CD4-positive, alpha-beta T cell treated with Interleukin-17A for 1 hour (primary cell): ENCODE measurements at places on chromosomes 7 and 10.

DNA sequence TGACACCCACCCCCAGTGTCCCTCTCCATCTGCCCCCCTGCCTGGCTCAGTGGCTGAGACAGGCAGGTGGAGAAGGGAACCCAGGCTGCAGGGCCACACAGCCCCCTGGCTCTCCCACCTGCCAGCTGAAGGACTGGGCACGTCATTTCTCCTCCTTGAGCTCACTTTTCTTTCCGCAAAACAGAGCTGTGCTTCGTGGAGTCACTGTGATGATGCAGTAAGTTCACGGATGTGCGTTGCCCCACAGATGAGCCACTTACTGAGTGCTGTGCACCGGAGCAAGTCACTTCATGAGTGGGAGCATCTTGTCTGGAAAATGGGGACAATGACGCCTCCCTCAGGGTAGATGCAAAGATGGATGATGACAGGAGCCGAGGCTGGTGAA lies 2.7 kb downstream of the OPN4 start:
- no peak for DNase-seq

DNA sequence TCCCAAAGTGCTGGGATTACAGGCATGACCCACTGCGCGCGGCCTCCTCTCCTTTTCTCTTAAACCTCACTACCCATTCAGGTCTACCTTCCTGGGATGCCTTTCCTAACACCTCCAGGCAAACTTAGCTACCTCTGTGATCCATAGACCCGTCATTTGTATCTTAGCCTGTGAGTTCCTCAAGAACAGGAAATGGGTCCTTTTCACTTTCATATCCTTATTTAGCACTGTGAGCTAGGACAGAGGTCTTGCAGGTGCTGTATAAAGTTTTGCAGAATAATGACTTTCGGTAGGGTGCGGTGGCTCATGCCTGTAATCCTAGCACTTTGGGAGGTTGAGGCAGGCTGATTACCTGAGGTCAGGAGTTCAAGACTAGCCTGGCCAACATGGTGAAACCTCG lies 215.7 kb downstream of the RELN start:
- no peak for DNase-seq

GRCh38 chr7:16773884-16774283 lies 20.3 kb downstream of the TSPAN13 start:
- DNase-seq: no peak

DNA sequence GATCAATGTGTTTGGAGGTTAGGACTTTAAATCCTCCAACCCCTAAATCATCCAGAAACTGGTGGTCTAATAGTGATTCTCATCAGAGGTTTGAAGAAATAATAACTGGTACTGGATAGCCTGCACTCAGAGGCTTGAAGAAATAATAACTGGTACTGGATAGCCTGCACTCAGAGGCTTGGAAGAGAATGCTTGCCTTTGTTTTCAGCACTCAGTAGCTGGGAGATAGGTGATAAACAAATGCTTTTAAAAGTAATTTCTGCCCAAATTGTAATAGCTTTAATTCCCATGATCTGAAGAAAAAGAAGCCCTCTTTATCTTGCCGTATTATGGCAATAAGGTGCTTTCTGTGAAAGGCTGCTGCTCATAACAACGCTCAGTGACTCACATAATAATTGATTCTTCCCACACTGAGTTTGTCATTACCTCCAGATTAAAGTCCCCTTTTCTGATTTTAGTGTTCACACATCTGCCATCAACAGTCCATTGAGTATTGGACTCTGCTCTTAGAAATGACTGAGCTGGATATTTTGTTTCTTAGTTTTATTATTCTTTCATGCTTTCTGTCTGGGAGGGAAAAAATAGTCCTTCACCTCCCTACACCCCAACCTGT lies 112.3 kb upstream of the PHYHIPL start:
- no peak for DNase-seq

GRCh38 chr10:20890009-20890408 lies 7.1 kb downstream of the NEBL start:
- DNase-seq: no peak

GRCh38 chr10:122044045-122044661 lies 55.2 kb downstream of the TACC2 start:
- no peak for DNase-seq

DNA sequence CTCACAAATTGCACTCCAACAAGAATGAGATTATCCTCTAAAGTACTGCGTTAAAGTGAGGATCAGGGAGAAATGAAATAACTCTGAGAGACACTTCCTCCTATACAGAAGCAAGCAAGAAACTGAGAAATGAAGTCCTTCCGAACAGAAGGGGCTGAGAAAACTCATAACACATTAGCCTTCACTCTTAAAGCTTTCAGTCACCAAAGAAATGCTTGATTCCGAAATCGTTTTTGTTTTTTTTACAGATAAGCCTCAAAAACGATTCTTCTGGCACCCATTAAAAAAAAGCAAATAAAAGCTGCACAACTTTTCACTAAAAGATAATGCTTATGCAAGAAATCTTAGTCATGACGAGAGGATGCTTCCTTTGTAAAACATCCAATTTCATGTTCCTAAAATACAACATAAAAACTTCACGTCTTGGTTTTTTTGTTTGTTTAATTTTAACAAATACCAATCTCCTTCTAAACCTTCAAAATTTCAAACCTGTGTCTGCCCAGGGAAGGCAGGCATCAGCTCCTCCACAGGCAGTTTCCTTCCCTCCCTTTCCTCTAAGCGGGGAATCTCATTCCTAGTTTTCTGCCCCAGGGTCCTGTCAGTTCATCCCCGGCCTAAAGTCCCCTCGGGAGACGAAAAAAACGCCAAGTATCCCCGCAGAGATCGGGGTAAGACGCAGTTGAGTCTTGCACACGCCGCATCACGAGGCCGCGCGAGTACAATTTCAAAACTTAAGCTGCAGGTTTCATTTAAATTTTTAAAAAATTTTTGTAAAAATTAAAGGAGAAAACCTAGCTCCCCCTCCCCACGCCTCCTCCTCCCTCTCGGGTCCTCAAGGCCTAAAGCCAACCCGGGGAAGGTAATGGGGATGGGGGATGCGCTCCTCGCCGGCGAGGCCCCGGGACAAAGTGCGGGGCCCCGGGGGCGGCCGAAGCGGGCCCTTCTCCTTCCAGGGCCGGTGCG lies 1.1 kb downstream of the BAZ1B start:
- peak; percentile 6 for DNase-seq

DNA sequence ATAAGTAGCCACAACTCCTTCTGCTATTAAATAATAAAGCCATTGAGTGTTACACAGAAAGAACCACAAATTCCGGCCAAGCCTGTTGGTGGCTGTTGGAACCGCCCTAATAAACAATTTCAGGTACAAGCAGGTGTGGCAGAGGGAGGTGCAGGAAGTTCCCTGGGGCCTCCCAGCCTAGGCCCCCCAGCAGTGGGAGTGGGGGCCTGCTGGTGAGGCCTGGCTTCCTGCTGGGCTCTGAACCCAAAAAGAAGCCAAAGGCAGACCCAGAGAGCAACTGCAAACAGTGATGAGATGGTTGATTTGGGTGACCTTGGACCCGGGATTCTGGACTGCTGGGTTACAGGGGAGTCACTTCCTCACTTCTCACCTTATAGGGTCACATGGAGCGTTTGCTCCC lies 21.0 kb upstream of the LMTK2 start:
- DNase-seq: no peak

DNA sequence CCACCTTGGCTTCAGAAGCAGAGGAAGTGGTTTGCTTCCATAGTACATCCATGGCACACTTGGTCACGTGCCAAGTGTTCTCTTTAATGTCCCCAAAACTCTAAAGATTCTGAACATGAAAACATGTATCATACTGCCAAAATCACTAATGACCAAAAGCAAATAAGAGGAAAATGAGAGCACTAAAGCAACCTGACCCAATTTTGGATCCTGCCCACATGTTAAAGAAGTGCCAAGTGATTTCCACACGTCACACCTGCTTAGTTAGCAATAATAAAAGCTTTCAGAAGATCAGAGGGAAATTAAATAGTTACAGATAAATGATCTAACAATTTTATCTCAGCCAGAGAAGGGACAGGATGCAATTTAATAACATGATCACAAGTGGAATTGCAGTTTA lies 1170.0 kb downstream of the XPNPEP1 start:
- no peak for DNase-seq

DNA sequence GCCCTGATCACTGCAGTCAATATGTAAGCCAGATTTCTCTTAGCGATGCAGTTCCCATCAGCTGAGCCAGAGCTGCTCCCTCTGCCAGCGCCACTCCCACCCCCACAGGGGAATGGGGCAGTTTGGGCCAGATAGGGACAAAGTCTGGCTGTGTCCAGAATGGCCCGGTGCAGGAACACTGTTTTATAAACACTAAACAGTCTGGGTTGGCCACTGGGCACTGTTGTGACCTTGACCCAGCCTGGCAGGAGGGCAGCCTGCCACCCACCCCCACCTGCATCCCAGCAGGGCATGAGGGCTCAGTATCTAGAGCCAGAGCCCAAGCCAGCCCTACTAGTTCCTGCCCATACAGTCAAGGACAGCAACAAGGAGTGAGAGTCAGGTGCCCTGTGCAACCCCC lies 1.3 kb downstream of the OGDHL start:
- DNase-seq: no peak

GRCh38 chr7:18330548-18330947 lies 165.0 kb upstream of the HDAC9 start:
- DNase-seq: no peak

GRCh38 chr7:100061518-100062193 lies 12.1 kb downstream of the ZSCAN21 start:
- no peak for DNase-seq

GRCh38 chr10:33559105-33559504 lies 224.6 kb upstream of the NRP1 start:
- no peak for DNase-seq

GRCh38 chr10:48274636-48275035 lies at the start of gene FRMPD2:
Gene FRMPD2, minus strand, starts transcription at chr10:48274696. Its CDS starts 129 bp downstream, at chr10:48274567.
- no peak for DNase-seq

DNA sequence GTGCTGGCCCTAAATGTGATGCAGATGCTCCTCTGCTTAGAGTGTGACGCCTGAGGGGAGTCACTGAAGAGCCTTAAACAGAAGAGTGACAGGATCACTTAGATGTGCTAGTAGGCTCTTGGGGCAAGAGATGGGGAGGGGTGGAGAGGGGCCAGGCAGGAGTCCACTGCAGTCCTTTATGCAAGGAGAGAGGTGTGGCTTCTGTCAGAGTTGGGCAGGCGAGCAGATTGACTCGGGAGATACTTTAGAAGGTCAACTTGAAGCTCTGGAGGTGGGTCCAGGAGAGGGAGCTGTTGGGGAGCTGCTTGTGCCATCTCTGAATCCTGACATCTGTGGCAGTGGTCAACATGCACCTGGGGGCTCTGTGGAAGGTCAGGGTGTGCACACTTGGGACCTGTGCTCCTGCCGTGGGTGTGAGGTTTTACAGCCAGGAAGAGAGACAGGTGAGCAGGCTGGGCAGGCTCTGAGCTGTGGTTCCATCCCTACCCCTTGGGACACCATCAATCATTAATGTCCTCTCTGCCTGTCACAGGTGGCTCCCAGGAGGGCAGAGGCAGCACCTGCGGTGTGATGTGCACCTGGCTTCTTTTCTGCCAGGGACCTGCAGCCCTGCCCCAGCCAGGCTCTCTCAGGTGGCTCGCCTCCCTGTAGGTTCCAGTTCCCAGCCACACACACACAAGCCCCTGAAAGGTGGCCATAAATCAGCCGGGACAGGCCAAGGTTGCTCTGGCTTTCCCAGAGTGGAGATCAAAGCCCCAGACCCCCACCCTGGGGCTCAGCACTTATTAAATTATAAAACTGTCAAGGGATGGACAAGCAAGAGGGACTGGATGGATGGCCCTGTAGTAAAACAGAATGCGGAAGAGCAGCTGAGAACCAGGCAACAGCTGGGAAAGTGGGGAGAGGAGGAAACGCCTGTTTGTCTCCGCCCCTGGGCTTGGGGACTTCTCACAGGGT lies 14.0 kb downstream of the NEURL1 start:
- no peak for DNase-seq

- no peak for DNase-seq
These were observed 772 bp downstream of the HDAC9 start for GRCh38 chr7:18496341-18496700.

- no peak for DNase-seq
These were observed 176.8 kb downstream of the ZMYND11 start for GRCh38 chr10:311901-312665.

GRCh38 chr10:49268185-49268584 lies 30.8 kb upstream of the C10orf71 start:
- DNase-seq: no peak

DNA sequence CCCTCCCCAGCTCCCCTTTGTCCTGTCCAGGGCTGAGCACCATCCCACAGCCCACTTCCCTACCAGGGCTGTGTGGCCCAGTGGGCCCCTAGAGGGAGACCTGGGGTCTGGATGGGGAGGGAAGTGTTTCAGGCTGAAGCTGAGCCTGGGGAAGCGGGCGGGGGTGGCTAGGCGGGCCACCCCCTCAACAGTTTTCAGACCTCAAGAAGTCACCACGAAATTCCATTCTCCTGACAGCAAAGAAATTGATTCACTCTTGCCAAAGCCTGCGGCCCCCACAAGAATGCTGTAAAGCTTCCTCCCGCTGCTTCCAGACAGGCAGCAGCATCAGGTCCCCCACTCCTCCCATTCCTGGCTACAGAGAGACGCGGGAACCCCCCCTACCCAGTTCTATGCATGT lies 2.5 kb upstream of the LFNG start:
- DNase-seq: no peak

DNA sequence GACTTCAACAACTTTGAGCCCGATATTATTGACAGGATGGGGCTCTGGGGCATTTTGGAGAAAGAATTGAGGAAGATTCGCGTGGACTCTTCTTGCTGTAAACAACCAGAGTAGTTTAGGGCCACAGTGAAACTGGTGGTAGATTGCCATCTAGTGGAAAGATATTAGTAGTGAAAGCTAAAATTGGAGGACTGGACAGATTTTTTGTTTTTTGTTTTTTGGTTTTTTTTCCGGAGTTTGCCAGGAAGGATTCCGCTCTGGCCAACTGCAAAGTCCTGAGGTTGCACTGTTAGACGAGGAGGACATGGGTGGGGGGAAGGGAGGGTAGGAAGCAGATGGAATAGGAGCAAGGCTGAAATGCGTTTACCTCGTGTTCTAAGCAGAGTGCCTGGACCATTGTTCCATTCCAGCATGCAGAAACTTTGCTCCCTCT lies 11.7 kb downstream of the NOBOX start:
- DNase-seq: peak; percentile 71

DNA sequence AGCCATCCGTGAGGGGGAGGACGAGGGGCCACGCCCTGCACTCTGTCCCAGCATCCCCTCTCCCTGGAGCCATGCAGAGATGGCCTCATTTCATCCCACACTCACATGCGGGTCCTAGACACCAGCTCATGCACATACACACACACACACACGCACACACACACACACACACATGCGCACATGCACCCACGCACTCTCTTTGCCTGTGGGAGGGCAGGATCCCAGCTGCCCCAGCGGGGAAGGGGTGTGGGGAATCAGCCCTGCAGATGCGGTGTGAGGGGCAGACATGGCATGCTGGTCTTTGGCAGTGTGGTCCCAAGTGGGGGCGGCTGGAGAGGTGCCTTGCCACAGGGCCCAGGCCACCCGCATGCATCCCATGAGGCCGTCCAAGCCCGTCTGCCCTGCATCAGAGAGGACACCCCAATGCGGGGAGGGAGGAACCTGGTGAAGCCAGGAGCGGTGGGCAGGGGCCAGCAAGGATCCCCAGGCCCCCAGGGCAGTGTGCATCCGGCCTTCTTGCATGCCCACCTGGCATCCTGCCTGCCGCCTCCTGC lies 68.1 kb downstream of the LHPP start:
- DNase-seq: no peak
